ENCODE measurements at places on chromosomes 6 and 20.

DNA sequence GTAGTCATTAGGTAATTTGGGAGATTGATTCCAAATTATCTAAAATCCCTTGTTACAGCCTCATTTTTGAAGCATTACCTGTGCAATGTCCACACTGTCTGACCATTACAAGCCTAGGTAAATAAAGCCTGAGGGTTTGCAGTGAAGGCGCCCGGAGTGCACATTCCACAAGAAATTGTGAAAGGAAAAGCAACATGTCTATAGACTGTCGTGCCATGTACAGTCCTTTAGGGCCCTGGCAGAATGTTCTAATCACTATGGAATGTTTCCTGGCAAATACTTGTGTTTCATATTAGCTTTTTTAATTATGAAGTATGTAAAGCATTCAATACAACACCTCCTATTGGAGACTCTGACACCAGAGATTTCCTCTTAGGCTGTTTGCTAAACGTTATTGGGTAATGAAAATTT is 28.9 kb downstream of the PREP start:
- no peak for DNase-seq

DNA sequence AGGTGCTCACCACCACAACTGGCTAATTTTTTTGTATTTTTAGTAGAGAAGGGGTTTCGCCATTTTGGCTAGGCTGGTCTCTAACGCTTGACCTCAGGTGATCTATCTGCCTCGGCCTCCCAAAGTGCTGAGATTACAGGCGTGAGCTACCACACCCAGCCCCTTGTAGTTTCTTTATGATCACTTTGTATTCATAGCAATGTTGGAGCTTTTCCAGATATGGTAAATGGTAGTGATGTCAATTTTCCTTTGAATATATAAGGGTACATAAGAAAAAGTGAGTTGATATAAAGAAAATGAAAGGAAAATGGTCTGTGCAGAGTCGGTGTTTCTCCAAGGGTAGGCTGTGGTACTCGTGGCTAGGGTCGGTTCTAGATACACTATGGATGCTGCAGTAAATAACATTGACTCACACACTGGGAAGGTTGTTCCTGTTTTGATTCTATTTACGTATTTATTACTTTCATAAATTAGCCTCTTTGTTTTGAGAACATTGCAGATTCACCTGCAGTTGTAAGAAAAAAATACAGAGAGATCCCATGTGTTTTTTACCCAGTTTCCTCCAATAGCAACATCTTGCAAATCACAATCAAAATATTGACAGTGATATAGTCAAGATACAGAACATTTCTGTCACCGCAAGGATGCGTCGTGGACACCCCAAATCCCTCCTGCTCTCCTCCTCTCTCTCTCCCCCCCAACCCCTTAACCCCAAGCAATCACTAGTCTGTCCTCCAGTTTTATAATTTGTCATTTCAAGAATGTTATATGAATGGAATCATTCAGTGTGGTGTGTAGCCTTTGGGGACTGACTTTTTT is 2.5 kb downstream of the ZNF831 start:
- DNase-seq: no peak

DNA sequence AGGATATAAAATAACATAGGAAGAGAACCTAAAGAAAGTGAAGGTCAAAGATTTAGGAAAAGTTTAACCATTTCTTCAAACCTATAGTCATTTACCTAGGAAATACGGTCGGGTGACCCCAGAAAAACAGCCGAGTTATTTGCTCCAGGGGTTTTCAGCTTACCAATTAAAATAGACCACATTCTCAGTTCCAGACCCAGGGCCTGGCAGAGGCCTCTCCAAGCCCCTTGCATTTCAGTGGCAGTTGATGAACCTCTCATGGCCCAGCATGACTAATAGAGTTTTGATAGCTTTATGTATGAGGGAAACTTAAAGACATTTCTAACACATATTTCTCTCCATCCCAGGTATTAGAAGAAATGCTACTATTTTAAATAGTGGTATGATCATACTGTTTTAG is 113.5 kb downstream of the OGFRL1 start:
- no peak for DNase-seq

DNA sequence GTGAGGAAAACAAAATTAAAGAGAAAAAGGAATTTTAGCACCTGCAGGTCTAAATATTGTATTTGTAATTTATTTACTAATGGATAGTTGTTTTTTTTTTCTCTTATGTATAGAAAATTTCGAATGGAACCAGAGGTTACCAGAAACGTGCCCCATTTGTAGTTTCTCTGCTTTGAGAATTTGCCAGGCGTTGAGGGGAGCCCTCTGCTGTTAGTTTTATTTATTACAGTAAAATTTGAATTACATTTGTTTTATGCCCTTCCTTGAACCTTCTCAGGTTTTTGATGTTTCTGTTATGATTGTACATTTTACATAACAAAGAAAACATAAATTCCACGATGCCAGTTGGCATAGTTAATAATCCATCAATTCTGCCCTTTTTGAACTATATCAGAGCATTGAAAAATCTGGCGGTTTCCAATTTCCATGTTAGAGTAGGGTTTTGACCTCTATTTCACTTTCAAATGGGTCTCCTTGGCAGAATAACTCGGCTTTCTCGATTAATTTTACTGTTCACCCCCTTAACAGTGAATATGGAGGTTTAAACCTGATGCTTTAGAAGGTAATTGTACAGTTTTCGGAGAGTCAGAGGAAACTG is 35.1 kb upstream of the RFPL4B start:
- no peak for DNase-seq

GRCh38 chr6:55131616-55132015 is 42.7 kb upstream of the HCRTR2 start:
- no peak for DNase-seq

DNA sequence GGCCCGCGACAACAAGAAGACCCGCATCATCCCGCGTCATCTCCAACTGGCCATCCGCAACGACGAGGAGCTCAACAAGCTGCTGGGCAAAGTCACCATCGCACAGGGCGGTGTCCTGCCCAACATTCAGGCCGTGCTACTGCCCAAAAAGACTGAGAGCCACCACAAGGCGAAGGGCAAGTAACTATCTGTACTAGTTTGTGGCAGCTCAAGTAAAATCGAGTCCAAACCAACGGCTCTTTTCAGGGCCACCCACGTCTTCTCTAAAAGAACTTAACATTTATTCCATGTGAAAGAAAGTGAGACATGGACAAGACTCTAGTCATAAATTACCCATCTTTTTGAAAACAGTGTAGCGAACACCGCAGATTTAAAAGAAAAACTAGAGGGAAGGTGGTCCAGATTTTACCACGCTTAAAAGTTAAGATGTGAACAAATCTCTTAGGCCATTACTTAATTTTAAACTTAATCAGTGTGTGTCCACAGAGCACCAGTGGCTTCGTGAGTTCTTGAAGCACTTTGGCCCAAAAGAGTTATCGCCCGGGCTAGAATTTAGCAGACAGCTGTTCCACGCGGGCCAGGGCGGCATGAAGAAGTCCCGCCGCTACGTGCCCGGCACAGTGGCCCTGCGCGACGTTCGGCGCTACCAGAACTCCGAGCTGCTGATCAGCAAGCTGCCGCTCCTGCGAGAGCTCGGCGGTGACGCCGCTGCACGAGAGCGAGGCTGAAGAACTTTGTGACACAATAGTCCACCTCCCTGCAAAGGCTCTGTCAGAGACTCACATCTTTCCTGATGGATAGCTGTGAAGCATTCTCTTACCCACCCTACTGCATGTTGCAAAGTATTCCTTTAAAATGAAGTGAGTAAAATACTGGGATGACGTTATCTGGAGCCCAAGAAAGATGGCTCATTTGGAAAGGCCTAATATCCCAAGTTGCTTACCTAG is 113.9 kb upstream of the PRSS16 start:
- no peak for DNase-seq

GRCh38 chr6:44202972-44203750 is 13.6 kb upstream of the MYMX start:
- DNase-seq: no peak

DNA sequence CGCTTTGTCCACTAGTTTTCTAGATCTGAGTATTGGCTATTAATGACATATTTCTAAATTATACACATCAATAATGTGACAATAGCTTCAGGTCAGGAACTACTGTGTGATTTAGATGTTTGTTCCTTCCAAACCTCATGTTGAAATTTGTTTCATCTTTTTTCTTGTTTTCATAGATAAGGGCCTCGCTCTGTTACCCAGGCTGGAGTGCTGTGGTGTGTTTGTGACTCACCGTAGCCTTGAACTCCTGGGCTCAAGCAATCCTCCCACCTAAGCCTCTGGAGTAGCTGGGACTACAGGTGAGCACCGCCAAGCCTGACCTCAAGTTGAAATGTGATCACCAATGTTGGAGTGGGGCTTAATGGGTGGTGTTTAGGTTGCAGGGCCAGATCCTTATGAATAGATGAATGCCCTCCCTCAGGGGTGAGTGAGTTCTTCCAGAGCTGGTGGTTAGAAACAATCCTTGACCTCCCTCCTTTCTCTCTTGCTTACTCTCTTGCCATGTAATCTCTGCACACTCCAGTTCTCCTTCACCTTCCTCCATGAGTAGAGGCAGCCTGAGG is 5.9 kb upstream of the NQO2 start:
- no peak for DNase-seq

DNA sequence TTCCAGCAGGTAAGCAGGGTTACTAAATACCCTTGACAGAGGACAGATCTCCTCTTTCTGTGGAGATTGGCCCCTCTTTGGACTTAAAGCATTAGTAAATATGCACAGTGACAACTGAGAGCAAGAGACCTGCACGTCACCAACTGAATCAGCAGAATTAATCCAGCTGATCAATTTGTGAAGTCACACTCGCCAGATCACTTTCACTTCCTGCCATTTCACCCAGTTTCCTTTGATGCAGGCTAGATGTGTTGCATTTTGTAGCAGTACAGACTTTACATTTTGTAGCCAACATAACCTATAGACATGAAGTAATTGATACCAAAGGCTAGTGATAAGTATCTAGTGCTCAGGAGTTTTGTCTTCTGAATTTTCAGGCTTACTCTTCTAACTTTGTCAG is 11.9 kb downstream of the SYNE1 start:
- no peak for DNase-seq

- no peak for DNase-seq
Measured at GRCh38 chr6:108734271-108734922, 113.8 kb upstream of the ARMC2 start.

GRCh38 chr6:6998194-6998569 is 109.6 kb upstream of the RREB1 start:
- no peak for DNase-seq

DNA sequence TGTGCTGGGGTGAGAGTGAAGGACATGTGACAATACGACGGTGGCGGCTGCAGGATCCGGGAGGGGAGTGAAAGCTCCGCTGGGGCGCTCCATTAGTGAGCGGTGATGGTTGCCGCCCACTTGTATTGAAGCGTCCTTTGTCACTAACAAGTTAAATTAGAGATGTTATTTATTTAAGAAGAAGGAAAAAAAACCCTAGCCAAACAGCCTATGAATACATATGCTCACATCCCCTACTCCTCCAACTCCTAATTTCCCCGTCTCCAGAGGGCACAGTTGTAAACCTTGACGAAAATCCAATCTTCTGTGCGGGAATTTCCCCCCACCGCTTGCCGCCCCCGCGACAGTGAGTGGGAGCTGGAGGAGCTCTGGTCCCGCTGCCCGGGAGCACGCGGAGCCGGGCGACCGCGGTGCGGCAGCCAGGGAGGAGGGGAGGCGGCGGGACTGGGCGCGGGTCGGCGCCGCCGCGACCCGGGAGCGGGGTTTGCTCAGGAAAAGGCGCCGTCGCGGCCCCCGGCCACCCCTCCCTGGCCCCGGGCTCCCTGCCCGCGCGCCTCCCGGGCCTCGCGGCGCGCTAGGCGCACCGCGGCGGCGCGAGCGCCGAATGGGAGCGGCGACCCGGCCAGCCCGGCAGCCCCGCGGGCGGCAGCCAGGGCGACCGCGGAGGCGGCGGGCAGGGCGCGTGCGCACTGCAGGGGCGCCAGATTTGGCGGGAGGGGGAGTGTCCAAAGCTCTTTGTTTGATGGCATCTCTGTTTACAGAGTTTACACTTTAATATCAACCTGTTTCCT is at the start of gene MYB:
MYB (plus strand) TSS at position 767 of the 791 bp plus-strand sequence. CDS start 206 bp downstream, outside the sequence.
- DNase-seq: peak; percentile 25

- no peak for DNase-seq
Measured at GRCh38 chr6:99559057-99559456, 9.4 kb downstream of the CCNC start.

DNA sequence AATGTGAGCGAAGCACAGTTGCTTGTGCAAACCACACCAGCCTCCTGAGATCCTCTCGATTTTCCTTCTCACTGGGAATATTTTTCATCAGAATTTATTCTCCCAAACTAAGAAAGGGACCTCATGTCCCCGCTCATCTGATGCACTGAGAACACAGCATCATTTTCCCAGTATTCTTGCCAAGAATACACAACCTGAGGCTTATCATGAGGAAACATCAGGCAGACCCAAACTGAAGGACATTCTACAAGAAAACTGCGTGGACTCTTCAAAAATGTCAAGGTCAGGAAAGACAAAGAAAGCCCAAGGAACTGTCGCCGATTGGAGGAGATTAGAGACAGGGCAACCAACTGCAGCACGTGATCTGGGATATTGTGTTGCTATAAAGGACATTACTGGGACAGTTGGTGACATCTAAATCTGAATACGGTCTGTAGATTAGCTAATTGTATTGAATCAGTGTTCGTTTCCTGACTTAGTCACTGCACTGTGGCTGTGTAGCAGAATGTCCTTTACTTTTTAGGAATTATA is 72.3 kb downstream of the SNX5 start:
- DNase-seq: no peak

GRCh38 chr20:51185277-51185676 is 162.4 kb upstream of the KCNG1 start:
- DNase-seq: no peak

DNA sequence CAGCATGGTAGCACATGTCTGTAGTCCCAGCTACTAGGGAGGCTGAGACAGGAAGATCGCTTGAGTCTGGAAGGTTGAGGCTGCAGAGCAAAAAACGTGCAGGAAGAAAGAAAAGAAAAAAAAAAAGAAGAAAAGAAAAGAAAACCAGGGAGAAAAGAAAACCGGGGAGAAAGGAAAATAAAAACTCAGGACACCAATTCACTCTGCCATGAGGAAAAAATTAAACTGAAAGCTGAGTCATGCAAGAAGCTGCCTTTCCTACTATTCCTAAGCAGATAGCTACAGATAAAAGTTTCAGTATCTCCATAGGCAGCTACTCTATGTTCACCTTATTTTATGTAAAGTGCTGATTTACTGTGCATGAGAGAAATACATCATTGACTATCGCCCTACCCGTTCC is 10.5 kb downstream of the PTGIS start:
- DNase-seq: no peak

DNA sequence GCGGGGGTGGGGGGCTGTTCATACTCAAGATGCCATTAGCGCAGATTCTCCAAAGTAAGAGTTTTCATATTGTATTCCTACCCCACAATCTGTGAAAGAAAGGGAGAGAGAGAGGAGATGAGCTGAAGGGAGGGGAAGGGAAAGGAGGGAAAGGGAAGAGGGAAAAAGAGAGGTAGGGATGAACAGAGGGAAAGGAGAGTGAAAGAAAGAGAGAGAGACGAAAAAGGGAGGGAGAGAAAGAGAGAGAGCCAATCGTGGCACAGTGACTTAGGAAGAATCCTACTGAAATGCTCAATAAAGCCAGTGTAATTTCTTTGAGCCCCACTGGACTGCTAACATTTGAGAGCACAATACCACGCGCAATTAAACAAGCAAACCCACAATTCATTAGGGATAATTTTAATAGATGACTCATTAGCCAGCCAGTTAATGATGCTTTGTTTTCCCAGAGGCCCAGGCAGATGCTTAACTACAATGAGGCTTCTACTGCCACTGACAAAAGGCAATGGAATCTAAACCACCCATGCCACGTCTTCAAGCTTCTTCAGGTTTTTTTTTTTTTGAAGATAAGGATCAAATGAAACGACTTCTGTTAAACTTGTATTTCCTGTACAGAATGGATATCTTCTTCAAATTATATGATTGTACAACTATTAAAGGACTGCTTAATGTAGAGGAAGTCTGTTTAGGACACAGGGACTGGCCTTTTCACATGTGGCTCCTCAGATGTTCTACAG is 306.8 kb downstream of the FOXC1 start:
- no peak for DNase-seq

Measured in NCI-H2081 treated with DMSO at 0.1 percent for 48 hours (cell line).